ENCODE measurements at places on chromosomes 6 and 20. TPM values are rescaled to one million over a fixed set of nuclear protein-coding genes. Genes with fewer than 3 reads are reported as not detected.

DNA sequence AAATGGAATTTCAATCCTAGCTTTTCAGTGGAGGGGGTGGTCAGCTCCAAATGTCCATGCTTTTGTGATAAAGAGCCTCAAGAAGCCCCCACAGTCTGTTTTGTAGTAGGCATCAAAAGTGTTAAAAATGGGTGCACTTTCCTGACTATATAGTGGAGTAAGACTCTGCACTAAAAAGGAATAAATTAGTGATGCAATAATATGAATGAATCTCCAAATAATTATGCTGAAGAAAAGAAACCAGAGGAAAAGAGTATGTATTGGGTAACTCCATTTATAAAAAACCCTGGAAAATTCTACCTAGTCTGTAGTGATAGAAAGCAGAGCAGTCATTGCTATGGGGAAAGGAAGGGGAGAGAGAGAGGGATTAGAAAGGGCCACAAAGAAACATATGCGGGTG lies 310.4 kb upstream of the SUPT3H start:
- H3K4me1 ChIP-seq, result no peaks in the 10 kb centered on the region
- H3K27ac ChIP-seq, result no peak overlapping the region
- no peaks in the 10 kb centered on the region for H3K36me3 ChIP-seq
- no peaks in the 10 kb centered on the region for H3K27me3 ChIP-seq
- no peak for DNase-seq
- no peak overlapping the region for H3K4me3 ChIP-seq

- H3K27ac ChIP-seq, result no peak overlapping the region
- DNase-seq, result no peak
- no peaks in the 10 kb centered on the region for H3K27me3 ChIP-seq
- no peak overlapping the region for H3K4me3 ChIP-seq
- peaks cover 7% of the 10 kb centered on the region for H3K4me1 ChIP-seq
These were observed 83.0 kb downstream of the MAP7 start for GRCh38 chr6:136467186-136467585.

- no peaks in the 10 kb centered on the region for H3K36me3 ChIP-seq
- no peak overlapping the region for H3K4me3 ChIP-seq
- no peak for DNase-seq
These were observed 654.8 kb downstream of the UTRN start for GRCh38 chr6:144939921-144940320.

GRCh38 chr6:32291543-32291942 lies 67.7 kb upstream of the NOTCH4 start:
- H3K4me1 ChIP-seq, result no peaks in the 10 kb centered on the region
- peaks cover 13% of the 10 kb centered on the region for H3K27me3 ChIP-seq
- no peak overlapping the region for H3K27ac ChIP-seq
- no peak for DNase-seq
- no peak overlapping the region for H3K4me3 ChIP-seq
- no peaks in the 10 kb centered on the region for H3K36me3 ChIP-seq

TNF gene
- not detected for total RNA-seq

RGS17 gene
- total RNA-seq, result 3.7 TPM

- DNase-seq, result no peak
- no peak overlapping the region for H3K27ac ChIP-seq
- H3K36me3 ChIP-seq, result peaks cover 20% of the 10 kb centered on the region
- peaks cover 4% of the 10 kb centered on the region for H3K4me1 ChIP-seq
These were observed 14.4 kb downstream of the KPNA5 start for GRCh38 chr6:116695401-116695800.

GRCh38 chr20:62739581-62740285 lies 31.1 kb downstream of the NTSR1 start:
- peaks cover 5% of the 10 kb centered on the region for H3K4me1 ChIP-seq
- H3K4me3 ChIP-seq, result no peak overlapping the region
- H3K27ac ChIP-seq, result no peak overlapping the region
- H3K27me3 ChIP-seq, result peaks cover 5% of the 10 kb centered on the region
- DNase-seq, result no peak
- no peaks in the 10 kb centered on the region for H3K36me3 ChIP-seq

GRCh38 chr6:148548749-148549140 lies 198.1 kb upstream of the UST start:
- H3K36me3 ChIP-seq, result peaks cover 48% of the 10 kb centered on the region
- H3K4me3 ChIP-seq, result no peak overlapping the region
- no peak for DNase-seq
- no peak overlapping the region for H3K27ac ChIP-seq
- no peaks in the 10 kb centered on the region for H3K27me3 ChIP-seq

DNA sequence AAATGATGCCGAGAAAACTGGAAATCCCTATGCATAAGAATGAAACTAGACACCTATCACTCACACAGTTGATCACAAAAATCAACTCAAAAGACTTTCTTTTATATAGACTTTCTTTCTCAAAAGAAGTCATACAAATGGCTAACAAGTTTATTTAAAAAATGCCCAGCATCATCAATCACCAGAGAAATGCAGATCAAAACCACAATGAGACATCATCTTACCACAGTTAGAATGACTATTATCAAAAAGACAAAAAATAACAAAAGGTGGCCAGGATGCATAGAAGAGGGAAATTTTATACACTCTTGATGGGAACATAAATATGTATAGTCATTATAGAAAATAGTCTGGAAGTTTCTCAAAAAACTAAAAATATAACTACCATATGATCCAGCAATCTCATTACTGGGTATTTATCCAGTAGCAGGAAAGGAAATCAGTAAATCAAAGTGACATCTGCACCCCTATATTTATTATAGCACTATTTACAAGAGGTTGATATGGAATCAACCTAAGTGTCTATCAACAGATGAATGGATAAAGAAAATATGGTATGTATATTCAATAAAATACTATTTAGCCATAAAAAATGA lies 3.4 kb upstream of the RNF217 start:
- no peaks in the 10 kb centered on the region for H3K27me3 ChIP-seq
- no peak for DNase-seq
- no peaks in the 10 kb centered on the region for H3K36me3 ChIP-seq
- H3K27ac ChIP-seq, result no peak overlapping the region
- H3K4me1 ChIP-seq, result peaks cover 5% of the 10 kb centered on the region

GRCh38 chr6:12578751-12579150 lies 137.8 kb upstream of the PHACTR1 start:
- no peaks in the 10 kb centered on the region for H3K36me3 ChIP-seq
- no peak for DNase-seq
- peak overlapping the region; percentile 43 for H3K4me3 ChIP-seq
- H3K4me1 ChIP-seq, result peaks cover 26% of the 10 kb centered on the region
- no peaks in the 10 kb centered on the region for H3K27me3 ChIP-seq

DNA sequence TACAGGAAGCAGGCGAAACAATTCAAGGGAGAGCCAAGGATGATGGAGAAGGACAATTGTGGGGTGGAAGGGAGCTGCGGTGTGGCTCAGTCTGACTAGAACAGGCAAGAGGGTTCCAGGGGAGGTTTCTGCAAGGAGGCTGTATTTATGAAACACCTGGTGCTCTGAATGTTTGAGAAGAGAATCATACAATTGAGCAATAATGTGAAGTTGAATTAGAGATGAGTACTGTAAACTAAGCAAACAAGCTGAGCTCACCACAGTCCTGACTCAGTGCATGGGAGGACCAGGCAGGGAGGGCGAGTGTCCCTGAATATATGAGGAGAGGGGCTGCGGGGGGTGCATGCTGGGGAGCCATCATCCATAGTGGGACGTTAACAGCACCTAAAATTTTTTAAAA lies 279.7 kb downstream of the KIF16B start:
- H3K36me3 ChIP-seq, result peaks cover 4% of the 10 kb centered on the region
- no peak overlapping the region for H3K4me3 ChIP-seq
- no peaks in the 10 kb centered on the region for H3K4me1 ChIP-seq
- H3K27me3 ChIP-seq, result no peaks in the 10 kb centered on the region
- H3K27ac ChIP-seq, result no peak overlapping the region

DNA sequence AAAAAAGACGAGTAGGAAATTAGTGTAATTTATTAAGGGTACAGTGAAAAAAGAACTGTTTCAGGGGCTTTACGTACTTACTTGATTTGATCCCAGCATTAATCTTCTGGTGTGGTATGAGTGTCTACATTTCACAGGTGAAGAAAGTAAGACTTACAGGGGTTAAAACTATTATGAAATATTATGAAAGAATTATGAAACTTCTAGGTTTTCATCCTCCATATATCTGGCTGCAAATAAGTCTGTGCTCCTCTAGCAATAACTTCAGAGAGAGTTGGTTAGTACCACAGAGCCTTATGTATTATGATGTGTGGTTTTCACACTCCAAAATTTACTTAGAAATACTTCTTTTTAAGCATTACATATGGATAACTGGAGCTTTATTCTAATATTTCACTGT lies 41.9 kb downstream of the ZFAND3 start:
- H3K27me3 ChIP-seq, result no peaks in the 10 kb centered on the region
- no peaks in the 10 kb centered on the region for H3K36me3 ChIP-seq
- H3K4me3 ChIP-seq, result no peak overlapping the region
- peaks cover 14% of the 10 kb centered on the region for H3K4me1 ChIP-seq
- H3K27ac ChIP-seq, result no peak overlapping the region
- no peak for DNase-seq

SLC26A8 gene
- not detected for total RNA-seq

DNA sequence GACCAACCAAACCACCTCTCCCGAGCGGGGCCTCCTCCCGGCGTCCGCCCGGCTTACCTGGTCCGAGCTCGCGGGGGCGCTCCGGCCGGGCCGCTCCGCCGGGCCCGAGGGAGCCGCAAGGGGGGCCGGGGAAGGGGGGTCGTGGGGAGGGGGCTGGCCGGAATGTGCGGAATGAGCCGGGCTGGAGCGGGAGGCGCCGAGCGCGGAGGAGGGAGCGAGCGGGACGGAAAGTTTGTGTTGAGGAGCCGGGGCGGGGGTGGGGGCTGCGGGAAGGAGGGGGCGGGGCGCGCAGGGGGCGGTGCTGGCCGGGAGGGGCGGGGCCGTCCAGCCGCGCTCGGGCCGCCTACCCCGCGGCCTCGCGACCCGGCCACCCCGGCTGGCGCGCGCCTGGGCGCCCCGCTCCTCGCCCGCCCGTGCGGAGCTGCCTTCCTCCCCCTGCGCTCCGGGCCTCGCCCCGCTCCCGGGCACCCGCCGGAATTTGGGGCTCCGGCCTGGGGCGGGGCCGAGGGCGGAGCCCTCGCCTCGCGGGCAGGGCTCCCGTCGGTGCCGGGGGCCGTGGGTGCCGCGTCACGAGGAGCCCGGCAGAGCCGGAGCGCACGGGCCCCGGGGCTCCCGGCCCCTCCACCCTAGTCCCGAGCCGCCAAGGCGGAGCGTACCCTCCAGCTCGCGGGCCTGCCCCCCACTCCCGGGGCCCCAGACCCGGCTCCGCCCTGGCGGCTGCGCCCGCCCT lies at the start of gene TEAD3:
Gene TEAD3, minus strand, starts transcription at position 239 of the 730 bp plus-strand sequence.
- peaks cover 46% of the 10 kb centered on the region for H3K4me1 ChIP-seq
- peak within 1 kb of the TSS; percentile 92 for H3K4me3 ChIP-seq
- peak within 1 kb of the TSS; percentile 97 for H3K27ac ChIP-seq
- no peaks in the 10 kb centered on the region for H3K36me3 ChIP-seq

- H3K27ac ChIP-seq, result no peak overlapping the region
- no peak overlapping the region for H3K4me3 ChIP-seq
- H3K36me3 ChIP-seq, result peaks cover 4% of the 10 kb centered on the region
- H3K27me3 ChIP-seq, result no peaks in the 10 kb centered on the region
- H3K4me1 ChIP-seq, result no peaks in the 10 kb centered on the region
These were observed 172.1 kb downstream of the MTFR2 start for GRCh38 chr6:136077834-136078576.

DNA sequence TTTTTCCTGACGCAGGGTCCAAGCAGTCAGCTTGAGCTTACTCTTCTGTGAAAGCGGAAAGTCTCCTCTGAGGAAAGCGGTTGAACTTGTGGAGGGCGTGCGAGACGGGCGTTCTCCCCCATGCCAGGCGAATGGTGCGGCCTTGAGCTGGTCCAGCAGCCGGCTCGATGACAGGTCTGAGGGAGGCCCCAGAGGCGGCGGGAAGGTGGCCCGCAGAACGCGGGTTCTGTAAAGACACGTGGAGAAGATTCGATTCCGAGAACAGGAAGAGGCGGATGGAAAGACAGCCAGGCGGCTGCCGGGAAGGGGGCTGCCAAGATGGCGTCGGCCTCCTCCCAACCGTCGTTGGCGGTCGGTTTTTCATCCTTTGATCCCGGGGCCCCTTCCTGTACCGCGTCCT lies 75.6 kb upstream of the TXNDC5 start:
- H3K4me3 ChIP-seq, result no peak overlapping the region
- no peak overlapping the region for H3K27ac ChIP-seq
- peaks cover 4% of the 10 kb centered on the region for H3K27me3 ChIP-seq
- H3K4me1 ChIP-seq, result no peaks in the 10 kb centered on the region

CFAP61 gene
- 0.52 TPM for total RNA-seq

DNA sequence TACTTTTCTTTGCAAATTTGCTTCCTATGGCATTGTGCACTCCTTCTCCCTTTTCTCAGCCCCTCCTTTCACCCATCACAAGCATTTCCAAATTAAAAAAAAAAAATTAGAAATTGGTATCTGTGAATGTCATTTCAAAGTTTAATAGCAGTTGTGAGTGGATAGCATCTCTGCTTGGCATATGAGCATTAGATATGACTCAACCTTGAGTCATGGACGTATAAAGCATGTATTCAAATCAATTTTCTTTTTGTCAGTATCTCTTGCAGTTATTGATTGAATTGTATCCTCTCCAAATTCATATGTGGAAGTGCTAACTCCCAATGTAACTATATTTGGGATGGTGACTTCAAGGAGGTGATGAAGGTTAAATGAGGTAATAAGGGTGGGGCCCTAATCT lies 60.1 kb upstream of the MAP3K7 start:
- H3K36me3 ChIP-seq, result no peaks in the 10 kb centered on the region
- peaks cover 47% of the 10 kb centered on the region for H3K27me3 ChIP-seq
- H3K4me1 ChIP-seq, result peaks cover 8% of the 10 kb centered on the region
- no peak for DNase-seq

DNA sequence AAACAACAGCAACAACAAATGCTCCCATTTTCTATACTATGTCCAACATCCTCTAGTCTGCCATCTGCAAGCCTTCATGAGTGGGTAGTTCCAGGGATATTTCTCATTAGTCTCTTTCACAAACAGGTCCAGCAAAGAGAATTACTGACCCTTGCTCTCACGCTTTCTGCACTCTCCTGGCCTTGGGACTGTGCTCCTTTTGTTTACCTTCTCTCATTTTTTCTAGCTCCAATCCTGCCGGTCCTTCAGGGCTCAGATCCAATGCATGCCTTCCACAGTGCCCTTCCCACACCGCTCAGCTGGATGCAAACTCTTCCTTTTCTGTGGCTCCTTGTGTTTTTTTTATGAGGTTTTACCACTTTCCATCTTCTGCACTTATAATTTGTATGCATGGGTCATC lies 47.2 kb downstream of the ADTRP start:
- no peaks in the 10 kb centered on the region for H3K36me3 ChIP-seq
- no peak for DNase-seq
- H3K4me1 ChIP-seq, result peaks cover 19% of the 10 kb centered on the region
- H3K27me3 ChIP-seq, result peaks cover 3% of the 10 kb centered on the region
- H3K4me3 ChIP-seq, result no peak overlapping the region
- H3K27ac ChIP-seq, result peak overlapping the region; percentile 29

DNA sequence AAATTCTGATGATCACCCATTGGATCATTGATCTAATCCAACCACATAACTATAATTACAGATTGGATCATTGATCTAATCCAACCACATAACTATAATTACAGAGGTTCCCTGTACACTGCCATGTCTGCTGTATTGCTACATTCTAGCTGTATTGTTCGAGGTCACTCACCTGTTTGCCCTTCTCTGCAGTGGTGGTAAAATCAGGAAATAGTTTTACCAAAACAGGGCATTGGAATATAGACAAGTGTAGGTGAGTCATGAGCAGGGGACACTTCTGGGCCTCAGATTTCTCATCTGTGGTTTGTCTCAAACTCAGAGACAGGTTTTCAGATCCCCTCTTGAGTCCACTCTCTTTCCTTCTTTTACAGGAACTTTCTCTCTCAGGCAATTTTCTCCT lies 9.0 kb upstream of the AFDN start:
- no peak for DNase-seq
- peaks cover 12% of the 10 kb centered on the region for H3K4me1 ChIP-seq
- H3K36me3 ChIP-seq, result no peaks in the 10 kb centered on the region

Measured in type B pancreatic cell (in vitro differentiated cells).